ENCODE measurements at places on chromosomes 12 and 14.

GRCh38 chr12:77082021-77082420 is 16.7 kb upstream of the E2F7 start:
- DNase-seq: no peak

DNA sequence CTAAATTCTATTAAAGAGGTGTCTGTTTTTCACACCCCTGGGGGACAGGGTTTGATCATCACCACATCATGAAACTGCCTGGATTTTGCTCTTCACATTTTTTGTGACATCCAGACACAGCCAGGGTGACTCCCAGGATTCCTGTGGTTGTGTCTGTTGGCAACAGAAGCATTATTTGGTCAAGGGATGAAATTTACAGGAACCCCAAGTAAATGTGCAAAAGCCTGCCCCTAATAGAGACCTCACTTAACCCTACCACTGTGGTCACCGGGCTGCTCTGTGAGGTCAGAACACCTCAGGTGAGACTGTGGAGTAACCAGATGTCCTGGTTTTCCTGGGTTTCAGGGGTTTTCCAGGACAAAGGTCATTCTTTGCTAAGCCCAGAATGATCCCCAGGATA is 103.8 kb downstream of the DAD1 start:
- no peak for DNase-seq

GRCh38 chr14:102775855-102776760 is 1.1 kb upstream of the TRAF3 start:
- no peak for DNase-seq

DNA sequence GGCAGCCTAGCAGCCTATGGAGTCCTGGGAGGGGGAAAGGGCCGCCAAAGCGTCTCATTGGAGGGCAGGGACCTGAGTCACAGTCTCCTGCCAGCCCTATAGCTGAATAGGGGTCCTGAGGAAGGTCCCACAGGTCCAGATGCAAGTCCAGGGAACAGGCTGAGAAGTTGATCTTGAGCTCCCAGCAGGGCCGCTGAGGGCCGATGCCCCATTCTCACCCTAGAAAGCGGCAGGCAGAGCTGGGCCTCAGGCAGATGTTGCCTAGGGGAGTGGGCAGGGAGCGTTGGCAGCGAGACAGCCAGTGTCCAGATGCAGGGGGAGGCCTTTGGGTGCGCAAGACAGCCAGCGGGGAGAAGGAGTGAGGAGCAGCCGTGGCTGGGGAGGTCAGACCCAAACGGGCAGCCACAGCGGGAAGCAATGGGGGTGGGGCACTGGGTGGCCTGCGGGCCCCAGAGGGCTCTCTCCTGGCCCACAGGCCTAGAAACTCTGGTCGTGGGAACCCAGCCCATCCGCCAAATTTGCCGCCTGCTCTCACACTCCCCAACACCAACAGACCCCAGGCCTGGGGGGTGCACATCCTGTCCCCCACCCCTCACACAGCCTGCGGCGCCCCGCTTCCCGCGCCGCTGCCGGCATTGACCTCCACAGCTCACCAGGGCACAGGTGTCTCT is 1.1 kb downstream of the HDAC7 start:
- no peak for DNase-seq

- no peak for DNase-seq
These were observed 198.0 kb downstream of the CACNA1C start for GRCh38 chr12:2250797-2251196.

DNA sequence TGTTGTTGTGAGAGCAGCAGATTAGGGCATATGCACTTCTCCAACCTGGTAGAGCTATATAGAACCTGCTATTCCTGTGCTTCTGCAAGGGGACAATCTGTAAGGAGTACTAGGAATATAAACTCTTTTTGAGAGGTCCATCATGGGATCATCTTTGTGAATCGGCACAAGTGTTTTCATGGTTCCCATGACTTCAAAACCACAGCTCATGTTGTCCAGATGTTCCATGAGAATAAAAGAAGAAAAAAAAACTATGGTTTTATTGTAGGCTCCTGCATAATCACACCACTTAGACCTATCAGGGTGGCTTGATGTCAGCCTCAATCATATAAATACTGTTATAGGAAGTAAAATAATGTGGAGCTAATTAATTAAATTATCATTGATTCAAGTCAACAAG is 311.4 kb upstream of the ATP2B1 start:
- DNase-seq: no peak

DNA sequence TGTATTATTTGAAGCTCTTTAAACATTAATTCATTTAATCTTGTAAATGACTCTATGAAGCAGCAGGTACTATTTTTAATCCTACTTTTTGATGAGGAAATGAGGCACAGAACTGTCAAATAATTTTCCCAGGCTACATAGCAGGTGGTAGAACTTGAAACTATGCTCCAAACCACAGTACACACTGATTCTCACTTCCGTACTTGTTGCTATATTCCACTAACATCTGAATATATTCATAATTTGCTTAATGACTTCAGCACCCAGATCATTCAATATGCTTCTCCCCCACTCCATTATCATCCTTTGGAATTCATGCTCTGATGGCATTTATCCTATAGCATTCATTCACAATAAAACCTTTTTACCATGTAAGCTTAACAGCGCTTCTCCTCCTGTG is 4.9 kb downstream of the ERGIC2 start:
- no peak for DNase-seq

GRCh38 chr12:111759991-111760390 is 6.7 kb upstream of the ALDH2 start:
- no peak for DNase-seq

DNA sequence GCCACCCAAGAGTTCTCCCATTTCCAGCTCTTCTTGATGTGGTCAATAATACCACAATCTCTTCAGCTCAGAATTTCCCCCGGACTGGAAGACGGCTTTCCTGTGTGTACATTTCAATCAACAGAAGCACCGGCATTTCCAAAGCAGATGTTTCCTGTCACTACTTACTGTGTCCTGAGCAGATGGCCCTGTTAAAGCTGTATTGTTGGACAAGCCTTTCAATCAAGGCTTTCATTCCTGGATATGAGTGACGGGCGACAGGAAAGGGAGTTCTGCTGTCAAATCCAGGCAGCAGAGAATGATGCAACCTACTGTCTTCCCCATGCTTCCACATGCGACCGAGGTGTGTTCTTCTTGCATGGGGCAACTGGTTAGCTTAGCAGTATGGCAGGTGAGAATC is 76.4 kb upstream of the CCDC60 start:
- DNase-seq: no peak

GRCh38 chr12:68497702-68498101 is 113.0 kb upstream of the RAP1B start:
- no peak for DNase-seq

GRCh38 chr12:20404576-20405346 is 36.4 kb downstream of the PDE3A start:
- DNase-seq: no peak

- no peak for DNase-seq
These were observed 1.6 kb upstream of the MANSC4 start for GRCh38 chr12:27781680-27782079.

GRCh38 chr14:74425525-74426201 is 347 bp downstream of the SYNDIG1L start:
- DNase-seq: peak; percentile 19

GRCh38 chr14:54772451-54772881 is 130.2 kb downstream of the GCH1 start:
- DNase-seq: no peak

Data from stimulated activated CD8-positive, alpha-beta memory T cell treated with anti-CD3 and anti-CD28 coated beads, Interleukin-12 subunit alpha, Interleukin-12 subunit beta, amount 100 ng/mL, for 4 hours (primary cell).